Activated T-helper 2 cell treated with anti-CD3 and anti-CD28 coated beads, Interferon-gamma antibody, Interleukin-2, Interleukin-4, amounts not matched to agents 10 μg/mL and 5 μg/mL and 100 μg/mL, durations not matched to agents 14 hours and 24 hours and 36 hours (primary cell): ENCODE measurements at places on chromosomes 5 and 9. TPM values are rescaled to one million over a fixed set of nuclear protein-coding genes. Genes with fewer than 3 reads are reported as not detected.

DNA sequence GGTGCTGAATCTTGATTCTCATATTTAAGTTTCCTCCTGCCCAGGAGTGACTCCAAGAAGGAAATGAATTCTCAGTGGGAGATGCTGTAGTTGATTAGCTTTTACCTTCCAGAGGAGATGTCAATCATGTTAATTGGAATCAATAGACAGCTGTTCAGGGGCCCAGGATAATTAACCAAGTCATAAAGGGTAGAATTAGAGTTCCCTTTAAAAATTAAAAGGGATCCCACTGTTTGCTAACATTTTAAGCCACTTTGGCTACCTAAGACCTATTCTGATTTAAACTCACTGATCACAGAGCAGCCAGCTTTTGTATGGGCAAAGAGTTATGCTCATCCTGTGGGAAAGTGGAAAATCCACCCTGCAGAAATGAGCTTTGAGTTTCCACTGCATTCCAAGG, 249.6 kb downstream of the SLIT3 start:
- H3K4me1 ChIP-seq = no peaks in the 10 kb centered on the region
- H3K4me3 ChIP-seq = no peak overlapping the region
- peaks cover 2% of the 10 kb centered on the region for H3K27me3 ChIP-seq
- DNase-seq = no peak
- H3K27ac ChIP-seq = no peak overlapping the region

The KLF4 gene
- 0.52 and 1.4 TPM in 2 replicates for total RNA-seq

The IARS1 gene
- 177 and 186 TPM in 2 replicates for total RNA-seq

The PLAC8L1 gene
- 0.71 and 0.74 TPM in 2 replicates for total RNA-seq

The SEMA5A gene
- 0.27 and 0.62 TPM in 2 replicates for total RNA-seq
